ENCODE measurements at places on chromosomes 4 and X. TPM values are rescaled to one million over a fixed set of nuclear protein-coding genes. Genes with fewer than 3 reads are reported as not detected.

- no peak for DNase-seq
Observed at GRCh38 chr4:7641712-7642111, 207.0 kb upstream of the PSAPL1 start.

GRCh38 chr4:2266181-2266580 lies 4.3 kb upstream of the MXD4 start:
- DNase-seq = no peak

DNA sequence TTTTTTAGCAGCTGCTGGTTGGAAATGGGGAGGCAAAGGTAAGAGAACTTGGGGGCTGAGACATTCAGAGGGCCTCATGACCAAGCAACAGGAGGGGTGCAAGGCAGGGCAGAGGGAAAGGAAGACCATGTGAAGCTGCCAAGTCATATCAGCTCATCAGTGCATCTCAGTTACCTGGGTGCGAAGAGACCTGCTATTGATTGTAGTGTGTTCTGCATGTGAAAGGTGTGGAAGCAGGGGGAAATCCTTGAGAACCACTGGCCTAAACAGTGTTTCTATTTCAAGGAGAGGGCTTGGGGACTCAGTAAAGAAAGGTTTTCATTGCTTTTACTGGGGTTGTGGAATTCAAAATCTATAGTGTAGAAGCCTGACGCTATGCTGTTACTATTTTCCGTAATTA lies 47.1 kb upstream of the EDA start:
- DNase-seq = no peak

DNA sequence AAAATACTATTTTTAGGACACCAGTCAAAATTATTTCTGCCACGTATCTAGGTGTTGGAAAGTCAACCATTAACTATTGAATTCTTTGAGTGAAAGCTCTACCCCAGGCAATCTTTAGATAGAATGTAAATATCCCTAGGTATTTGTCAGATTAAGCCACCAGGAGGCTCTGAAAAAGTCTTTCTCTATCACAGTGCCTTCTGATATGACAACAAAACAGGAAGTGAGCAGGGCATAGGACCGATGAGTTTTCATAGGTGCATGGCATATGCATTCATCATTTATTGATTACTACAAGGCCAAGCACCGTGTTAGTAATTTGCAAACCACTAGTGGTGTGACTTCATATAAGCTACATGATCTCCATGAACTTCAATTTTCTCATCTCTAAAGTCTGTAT lies 333.6 kb upstream of the F9 start:
- no peak for DNase-seq

DNA sequence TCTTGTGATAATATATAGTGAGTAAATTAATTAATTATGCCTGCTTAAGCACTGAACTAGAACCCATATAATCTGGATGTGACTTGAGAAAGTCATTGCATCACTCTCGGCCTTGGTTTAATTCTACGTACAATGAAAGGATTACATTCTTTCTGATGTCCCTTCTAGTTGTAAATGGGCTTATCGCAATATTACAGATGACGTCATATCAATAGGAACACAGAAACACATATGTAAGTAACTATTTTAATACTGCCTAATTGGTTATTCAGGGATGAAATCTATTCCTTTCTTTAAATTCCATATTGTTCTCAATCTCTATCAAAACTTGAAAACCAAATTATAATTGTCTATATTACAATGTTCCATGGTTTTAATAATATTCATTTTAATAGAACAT lies 504.6 kb downstream of the PRR32 start:
- DNase-seq = no peak

DNA sequence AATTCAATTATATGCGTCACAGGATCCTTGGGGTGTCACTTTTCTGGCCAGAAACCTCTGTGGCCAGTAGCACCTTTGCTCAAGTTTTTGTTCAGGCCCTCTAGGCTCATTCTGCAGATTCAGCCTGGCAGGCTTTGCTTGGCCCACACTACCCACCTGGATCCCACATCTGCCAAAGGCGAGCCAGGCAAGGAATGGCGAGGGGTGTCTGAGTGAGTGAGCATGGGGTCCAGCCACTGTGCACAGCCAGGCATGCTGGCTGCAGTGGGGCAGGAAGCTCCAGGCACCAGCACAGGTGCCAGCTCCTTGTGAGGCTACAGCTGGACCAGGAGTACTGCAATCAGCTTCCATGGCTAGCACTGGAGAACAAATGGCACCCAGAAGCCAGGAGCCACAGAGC lies 914.9 kb downstream of the FSTL5 start:
- no peak for DNase-seq

DNA sequence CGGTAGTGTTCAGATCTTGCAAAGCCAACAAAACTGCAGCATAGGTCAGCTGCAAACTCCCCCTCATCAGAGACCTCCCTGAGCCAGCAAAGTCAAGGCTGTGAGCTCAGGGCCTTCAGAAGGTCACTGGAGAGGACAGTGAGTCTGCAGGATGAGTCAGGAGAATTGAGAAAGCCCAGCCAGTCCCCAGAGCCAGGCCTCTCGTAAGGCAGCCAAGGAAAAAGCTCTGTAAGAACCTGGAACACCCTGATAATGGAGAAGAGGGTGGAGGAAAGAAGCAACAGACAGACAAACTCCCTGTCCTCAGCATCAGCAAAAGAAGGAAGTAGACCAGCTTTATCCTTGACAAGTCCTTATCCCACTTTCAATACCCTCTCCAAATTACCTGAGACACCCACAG lies 33.0 kb downstream of the GRIA3 start:
- no peak for DNase-seq

STATH gene
- not detected for polyA plus RNA-seq

IL1RAPL1 gene
- polyA plus RNA-seq = not detected
